ENCODE measurements at places on chromosomes 4 and X. TPM values are rescaled to one million over a fixed set of nuclear protein-coding genes. Genes with fewer than 3 reads are reported as not detected.

The GRPR gene
- total RNA-seq = under 0.01 TPM

The MSANTD1 gene
- not detected for total RNA-seq

The LDB2 gene
- 3.9 TPM for total RNA-seq

The NCAPG gene
- 28.2 TPM for total RNA-seq

The ZAR1 gene
- not detected for total RNA-seq

All from bronchus fibroblast of lung (primary cell).